ENCODE measurements at places on chromosomes 2 and 18. TPM values are rescaled to one million over a fixed set of nuclear protein-coding genes. Genes with fewer than 3 reads are reported as not detected.

The MYOM1 gene
- not detected for total RNA-seq

The IL1B gene
- not detected for total RNA-seq

The SIX3 gene
- total RNA-seq = not detected

The ANKMY1 gene
- 16.0 TPM for total RNA-seq

The CCDC85A gene
- total RNA-seq = 16.9 TPM

The FEV gene
- total RNA-seq = not detected

The PLEKHM3 gene
- total RNA-seq = 8.5 TPM

The FAM237A gene
- total RNA-seq = not detected

The TWIST2 gene
- total RNA-seq = 1.2 TPM

The GAD1 gene
- 0.60 TPM for total RNA-seq

The BOD1L2 gene
- total RNA-seq = not detected

The FBXO41 gene
- total RNA-seq = 1.2 TPM

The LRRTM4 gene
- not detected for total RNA-seq

The IL1A gene
- 0.99 TPM for total RNA-seq

The TGOLN2 gene
- total RNA-seq = 119 TPM
